ENCODE measurements at places on chromosomes 1 and 21.

- no peak for DNase-seq
These were observed 75.8 kb downstream of the FOXJ3 start for GRCh38 chr1:42259059-42259738.

DNA sequence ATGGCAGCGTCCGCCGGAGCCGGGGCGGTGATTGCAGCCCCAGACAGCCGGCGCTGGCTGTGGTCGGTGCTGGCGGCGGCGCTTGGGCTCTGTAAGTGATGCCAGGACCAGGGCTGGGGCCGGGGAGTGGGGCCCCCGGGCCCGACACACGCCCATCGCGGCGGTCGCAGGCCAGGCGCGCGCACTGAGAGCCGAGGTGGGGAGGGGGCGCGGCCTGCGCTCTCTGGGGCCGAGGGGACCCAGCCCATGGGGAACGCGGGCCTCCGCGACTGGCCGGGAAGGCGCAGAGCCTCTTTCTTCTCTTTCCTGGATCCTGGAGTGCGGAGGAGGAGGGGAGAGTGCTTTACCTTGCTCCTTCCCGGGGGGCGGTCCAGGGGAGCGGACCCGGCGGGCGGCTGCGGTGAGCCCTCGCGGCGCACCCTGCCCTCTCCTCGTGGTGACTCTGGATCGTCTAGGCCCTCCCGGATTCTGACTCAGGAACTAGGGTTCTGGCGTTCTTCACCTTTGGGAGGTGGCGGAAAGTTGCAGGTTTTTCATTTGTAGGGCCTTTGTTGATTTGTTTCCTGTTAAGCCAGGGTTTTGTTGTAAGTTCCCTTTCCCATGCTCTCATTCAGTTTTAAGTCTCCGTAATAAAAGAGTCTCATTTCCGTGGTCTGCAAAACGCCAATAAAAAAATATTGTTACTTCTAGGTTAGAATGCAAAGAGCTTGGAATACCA is 529 bp downstream of the MPZL1 start:
- DNase-seq, result no peak

DNA sequence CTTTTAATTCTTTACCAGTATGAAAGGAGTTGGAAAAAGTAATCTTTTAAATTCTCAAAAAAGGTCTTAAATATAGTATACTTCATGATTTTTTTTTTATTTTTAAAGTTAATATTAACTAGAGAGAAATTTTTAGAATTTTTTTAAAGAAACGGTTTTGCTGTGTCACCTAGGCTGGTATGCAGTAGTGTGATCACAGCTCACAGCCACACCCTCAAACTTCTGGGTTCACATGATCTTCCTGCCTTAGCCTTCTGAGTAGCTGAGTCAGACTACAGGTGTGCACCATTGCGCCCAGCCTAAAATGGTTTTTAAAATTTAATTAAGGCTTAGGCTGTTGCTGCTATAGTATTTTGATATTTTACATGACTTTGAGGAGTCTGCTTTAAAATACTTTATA is 52.4 kb downstream of the TLCD4 start:
- DNase-seq, result no peak

DNA sequence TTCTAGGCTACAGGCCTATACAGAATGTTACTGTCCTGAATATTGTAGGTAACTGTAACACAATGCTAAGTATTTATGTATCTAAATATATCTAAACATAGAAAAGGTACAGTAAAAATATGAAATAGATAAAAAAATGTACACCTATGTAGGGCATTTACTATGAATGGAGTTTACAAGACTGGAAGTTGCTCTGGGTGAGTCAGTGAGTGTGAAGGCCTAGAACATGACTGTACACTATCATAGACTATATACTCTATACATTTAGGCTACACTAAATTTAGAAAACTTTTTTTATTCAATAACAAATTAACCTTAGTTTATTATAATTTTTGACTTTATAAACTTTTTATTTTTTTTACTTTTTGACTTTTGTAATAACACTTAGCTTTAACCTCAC is 136.9 kb downstream of the DUSP10 start:
- DNase-seq, result no peak
